Muscle of leg (tissue), 16 donors: ENCODE measurements at places on chromosomes 12 and 14. TPM values are rescaled to one million over a fixed set of nuclear protein-coding genes. Genes with fewer than 3 reads are reported as not detected.

DNA sequence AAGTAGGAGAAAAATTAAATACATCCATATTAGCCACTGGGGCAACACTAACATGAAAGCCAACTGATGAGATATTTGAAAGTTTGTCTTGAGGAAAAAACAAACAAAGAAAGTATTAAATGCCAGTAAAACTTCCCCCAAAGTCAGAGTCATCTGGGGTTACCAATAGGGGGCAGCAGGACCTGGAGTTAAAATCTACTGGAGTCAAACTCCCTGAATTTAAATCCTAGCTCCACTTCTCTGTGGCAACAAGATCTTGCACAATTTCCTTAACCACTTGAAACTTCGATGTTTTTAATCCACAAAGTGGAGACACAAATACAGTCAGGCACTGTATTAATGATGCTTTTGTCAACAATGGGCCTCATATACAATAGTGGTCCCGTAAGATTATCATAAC is 14.4 kb downstream of the PLEKHG7 start:
- DNase-seq = no peak

- DNase-seq = no peak
These were observed 92.0 kb downstream of the ITPR2 start for GRCh38 chr12:26740991-26741390.

DNA sequence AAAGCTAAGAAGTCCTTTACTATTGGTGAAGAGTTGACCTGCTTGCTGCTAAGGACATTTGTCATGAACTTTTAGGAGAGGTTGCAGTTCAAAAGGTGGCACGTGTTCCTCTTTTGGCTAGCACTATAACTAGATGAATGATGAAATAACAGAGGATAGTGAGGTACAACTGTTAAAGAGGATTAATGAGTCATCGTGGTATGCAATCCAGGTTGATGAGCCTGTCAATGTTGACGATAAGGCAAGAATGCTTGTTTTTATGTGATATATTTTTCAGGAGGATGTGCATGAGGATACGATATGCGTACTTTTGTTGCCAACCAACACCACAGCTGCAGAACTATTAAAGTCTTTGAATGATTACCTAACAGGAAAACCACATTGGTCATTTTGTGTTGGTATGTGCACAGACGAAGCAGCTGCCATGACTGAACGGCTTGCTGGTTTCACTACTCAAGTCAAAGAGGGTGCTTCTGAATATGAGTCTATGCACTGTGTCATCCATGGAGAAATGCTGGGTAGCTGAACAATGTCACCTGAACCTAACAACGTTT is 10.6 kb downstream of the CEP128 start:
- no peak for DNase-seq

- peak; percentile 64 for DNase-seq
These were observed 66.6 kb upstream of the SCN8A start for GRCh38 chr12:51524386-51524901.

GRCh38 chr12:58387199-58387598 is 445.8 kb downstream of the ATP23 start:
- no peak for DNase-seq

- DNase-seq = no peak
These were observed 41.7 kb downstream of the PPP1R13B start for GRCh38 chr14:103805708-103806107.

DNA sequence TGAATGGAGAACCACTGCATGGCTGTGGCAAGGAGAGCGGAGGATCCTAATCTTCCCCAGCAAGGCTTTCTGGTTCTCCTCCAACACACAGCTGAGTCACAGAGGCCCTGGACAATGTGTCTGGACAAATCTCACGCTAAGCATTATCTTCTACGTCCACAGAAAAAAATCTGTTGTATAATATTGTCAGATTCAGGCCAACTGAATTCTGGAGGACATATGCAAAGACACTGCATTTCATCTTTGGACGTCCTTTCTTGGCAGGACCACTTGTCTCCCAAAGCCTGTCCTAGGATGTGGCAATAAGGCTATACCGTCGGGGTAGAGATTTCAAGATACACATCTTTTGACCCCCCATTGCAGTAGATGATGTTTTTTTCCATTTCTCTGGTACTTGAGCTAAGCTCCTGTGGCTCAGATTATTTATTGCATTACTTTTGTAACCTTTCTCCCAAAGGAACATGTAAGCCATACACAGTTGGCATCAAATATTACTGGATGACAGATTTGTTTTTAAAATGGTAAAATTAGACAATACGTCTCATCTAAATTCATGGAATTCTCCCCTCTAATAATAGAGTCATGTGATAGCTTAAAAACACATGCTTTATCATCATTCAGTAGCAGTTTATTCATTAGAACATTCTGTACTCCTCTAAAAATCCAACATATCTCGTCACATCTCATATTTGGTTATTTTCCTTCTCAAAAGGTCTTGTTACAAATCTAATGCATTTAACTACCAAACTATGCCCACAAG is 19.4 kb downstream of the LMO3 start:
- no peak for DNase-seq

GRCh38 chr12:16603260-16603915 is 2.6 kb downstream of the LMO3 start:
- no peak for DNase-seq

DNA sequence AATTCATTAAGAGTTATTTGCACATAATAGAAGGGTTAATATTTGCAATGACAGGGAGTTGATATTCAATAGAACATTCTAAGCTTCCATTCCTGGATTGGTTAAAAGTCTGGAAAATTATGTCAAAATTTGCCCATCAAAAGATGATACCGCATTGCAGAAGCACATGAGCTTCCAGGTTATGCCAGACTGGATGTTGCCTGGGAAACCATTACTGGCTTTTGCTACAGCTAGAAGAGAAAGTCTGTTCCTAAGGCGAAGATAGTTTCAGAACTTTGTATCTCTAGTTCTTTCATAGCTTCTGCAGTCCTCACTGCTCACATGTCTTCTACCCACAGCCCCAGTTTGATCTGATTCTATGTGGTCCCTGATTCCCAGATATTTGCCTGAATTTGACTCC is 122.4 kb upstream of the AMIGO2 start:
- DNase-seq = no peak

GRCh38 chr14:90815822-90816662 is at the start of gene TTC7B:
TTC7B (minus strand) TSS chr14:90816430; CDS start chr14:90816295, 135 bp downstream.
- peak; percentile 69 for DNase-seq

- no peak for DNase-seq
These were observed 342.8 kb upstream of the DIO2 start for GRCh38 chr14:80554139-80554538.

GRCh38 chr12:108560321-108560721 is 652 bp downstream of the SART3 start:
- DNase-seq = no peak

DNA sequence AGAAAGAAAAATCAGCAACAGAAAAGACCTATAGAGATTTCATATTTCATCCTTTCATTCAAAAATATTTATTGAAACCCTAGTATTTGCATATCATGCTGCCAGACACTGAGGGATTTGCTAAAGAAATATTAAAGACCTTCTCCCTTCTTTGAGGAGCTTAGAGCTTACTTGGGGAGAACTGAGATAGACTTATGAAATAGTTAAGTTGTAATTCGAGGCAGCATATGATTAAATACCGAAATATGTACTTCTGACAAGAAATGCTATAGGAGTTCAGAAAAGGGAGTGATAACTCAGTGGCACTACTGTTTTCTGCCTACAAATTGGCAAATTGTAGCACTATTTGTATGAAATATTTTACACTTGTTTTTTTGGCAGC is 59.1 kb downstream of the PLXNC1 start:
- DNase-seq = no peak

- peak; percentile 67 for DNase-seq
These were observed 185.8 kb upstream of the NUDT4 start for GRCh38 chr12:93191956-93192355.

DNA sequence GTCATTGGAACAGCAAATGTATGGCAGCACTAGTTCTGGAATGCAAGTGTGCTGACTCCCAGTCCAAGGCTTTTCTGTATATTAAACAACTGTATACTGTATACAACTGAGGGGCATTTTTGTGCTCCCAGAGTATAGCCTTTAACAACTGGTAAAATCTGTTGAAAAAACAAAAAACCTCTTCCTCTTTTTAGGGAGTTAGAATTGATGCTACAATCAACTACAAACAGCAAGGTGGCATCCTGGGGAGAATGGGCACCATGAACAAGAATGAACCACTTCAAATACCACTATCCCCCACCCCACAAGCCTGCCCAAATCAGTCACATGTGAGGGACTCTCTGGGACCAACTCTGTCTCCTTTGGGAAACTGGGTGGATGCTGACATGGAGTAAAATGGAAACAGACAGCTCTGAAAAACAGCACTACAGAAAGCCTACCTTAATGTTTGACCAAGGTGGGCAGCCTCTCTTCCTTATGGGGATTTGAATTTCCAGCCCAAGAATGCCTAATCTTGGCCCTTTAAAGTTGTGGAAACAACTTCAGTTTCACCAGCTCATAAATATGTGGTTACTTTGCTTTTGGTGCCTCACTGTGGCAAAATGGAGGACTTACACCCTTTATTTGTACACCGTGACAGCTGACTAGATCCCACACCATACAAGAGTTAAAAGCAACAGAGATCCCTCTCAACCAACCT is 7.5 kb downstream of the VTI1B start:
- peak; percentile 49 for DNase-seq

- DNase-seq = no peak
These were observed 739.7 kb downstream of the SLC6A15 start for GRCh38 chr12:84172823-84173424.

DNA sequence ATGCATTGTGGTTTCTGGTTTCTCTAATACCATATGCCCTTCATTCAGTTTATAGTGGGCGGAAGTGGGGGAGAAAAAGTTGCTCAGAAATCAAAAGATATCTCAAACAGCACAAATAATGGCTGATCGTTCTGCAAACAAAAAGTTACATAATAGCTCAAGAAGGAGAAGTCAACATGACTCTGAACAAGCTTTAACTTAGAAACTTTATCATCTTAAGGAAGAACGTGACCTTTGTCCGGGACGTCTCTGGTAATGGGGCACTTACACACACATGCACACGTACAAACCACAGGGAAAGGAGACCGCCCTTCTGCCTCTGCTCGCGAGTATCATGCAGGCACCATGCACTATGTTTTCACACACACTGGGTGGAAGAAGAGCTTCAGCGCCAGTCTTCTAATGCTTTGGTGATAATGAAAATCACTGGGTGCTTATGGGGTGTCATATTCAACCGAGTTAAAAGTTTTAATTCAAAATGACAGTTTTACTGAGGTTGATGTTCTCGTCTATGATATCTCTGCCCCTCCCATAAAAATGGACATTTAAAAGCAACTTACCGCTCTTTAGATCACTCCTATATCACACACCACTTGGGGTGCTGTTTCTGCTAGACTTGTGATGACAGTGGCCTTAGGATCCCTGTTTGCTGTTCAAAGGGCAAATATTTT is 4.7 kb downstream of the FOS start:
- peak; percentile 95 for DNase-seq

DNA sequence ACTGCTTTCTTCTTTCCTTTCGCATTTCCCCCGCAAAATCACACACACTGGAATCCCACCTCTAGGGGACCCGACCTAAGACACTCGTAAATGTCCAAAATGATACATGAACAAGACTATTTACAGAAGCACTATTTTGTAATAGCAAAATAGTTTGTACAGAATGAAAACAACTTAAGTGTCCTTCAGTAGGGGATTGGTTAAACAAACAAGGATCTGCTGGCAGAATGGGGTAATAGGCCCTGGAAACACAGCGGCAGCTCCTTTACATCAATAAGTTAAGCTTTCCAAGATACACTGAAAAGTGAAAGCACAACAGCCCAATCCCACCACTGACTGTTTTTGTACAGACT is 48.8 kb downstream of the LTBP2 start:
- DNase-seq = peak; percentile 43

- DNase-seq = no peak
These were observed 56.6 kb upstream of the CRACR2A start for GRCh38 chr12:3809357-3810015.

- no peak for DNase-seq
These were observed 13.4 kb upstream of the DRAM1 start for GRCh38 chr12:101863981-101864380.

- peak; percentile 53 for DNase-seq
These were observed 18.1 kb downstream of the RFC5 start for GRCh38 chr12:118034429-118035189.

DNA sequence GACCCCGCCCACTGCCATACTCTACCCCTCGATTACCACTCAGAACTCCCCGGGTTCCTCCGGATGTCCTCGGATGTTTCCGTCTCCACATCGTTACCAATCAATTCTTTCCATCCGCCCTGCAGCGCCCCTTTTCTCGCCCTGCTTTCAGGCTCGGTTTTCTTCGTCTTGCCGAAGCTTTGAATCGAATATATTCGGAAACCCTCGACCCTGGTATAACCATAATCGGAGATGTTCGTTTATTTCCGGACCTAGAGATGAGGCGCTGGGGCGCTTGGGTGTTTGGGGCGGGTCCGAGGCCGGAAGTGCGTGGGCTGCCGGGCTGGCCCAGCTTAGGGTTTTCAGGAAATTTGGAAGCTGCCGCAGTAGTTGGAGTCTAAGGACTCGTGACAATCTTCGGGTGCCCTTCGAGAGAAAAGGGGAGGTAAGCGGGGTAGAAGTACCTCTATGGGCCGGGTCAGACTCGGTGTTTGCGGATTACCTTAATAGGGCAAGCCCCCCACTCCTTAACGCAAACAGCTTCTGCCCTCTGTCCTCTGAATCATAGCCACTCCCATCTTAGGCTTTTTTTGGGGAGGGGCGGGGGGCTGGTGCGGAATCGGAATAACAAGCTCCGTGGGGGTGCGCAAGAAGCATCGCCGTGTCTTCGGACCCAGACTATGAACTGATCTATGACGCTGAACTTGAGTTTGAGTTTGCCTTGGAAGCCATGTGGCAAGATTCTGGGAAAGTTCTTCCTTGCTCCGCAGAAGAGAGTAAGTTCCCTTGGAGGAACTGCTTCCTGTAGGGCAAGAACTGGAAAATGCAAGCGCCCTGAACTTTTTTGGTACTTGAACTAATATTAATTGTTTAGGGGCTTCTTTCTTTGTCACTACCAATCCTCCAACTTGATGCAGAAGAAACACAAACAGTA is at the start of gene C14orf119:
TSS of gene C14orf119 (plus strand) at position 310 of the 913 bp plus-strand sequence. CDS start 2,154 bp downstream, outside the sequence.
- peak; percentile 100 for DNase-seq

- DNase-seq = no peak
These were observed 418.5 kb downstream of the TMEM121 start for GRCh38 chr14:105944632-105945610.

DNA sequence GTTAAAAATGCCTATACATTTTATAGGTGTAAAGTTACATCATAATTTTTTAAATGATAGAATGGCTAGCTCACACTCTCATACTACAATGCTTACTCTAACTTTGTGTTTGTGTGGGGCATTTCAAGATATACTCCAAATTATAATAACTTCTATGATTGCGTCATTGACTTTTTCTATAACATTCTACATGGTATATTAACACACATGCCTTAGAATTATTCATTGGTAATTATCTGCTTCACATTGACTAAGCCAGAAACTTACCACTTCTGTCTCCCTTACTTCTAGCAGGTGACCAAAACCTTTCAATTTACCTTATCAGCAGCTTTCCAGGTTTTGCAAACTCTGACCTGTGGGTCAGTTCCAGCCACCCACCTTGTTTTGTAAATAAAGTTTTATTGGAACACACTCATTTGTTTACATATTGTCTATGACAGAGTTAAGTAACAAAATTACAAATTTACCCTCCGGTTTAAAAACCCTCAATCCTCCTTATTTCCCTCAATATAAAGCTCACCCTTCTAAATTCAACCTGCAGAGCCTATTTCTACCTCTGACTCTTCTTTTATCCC is 12.7 kb upstream of the FLRT2 start:
- no peak for DNase-seq

RNASE7 gene
- total RNA-seq = not detected

DAO gene
- 0.09 TPM for total RNA-seq

NEUROD4 gene
- under 0.01 TPM for total RNA-seq

KRT1 gene
- total RNA-seq = 0.35 TPM

TARBP2 gene
- 26.2 TPM for total RNA-seq

NINJ2 gene
- 3.2 TPM for total RNA-seq

OTUB2 gene
- total RNA-seq = 0.93 TPM

PRR4 gene
- total RNA-seq = 4.8 TPM

CLIP1 gene
- total RNA-seq = 19.8 TPM
